ENCODE measurements at places on chromosomes 11 and 22.

GRCh38 chr22:48018346-48018745, 1255.9 kb downstream of the TBC1D22A start:
- DNase-seq: no peak

DNA sequence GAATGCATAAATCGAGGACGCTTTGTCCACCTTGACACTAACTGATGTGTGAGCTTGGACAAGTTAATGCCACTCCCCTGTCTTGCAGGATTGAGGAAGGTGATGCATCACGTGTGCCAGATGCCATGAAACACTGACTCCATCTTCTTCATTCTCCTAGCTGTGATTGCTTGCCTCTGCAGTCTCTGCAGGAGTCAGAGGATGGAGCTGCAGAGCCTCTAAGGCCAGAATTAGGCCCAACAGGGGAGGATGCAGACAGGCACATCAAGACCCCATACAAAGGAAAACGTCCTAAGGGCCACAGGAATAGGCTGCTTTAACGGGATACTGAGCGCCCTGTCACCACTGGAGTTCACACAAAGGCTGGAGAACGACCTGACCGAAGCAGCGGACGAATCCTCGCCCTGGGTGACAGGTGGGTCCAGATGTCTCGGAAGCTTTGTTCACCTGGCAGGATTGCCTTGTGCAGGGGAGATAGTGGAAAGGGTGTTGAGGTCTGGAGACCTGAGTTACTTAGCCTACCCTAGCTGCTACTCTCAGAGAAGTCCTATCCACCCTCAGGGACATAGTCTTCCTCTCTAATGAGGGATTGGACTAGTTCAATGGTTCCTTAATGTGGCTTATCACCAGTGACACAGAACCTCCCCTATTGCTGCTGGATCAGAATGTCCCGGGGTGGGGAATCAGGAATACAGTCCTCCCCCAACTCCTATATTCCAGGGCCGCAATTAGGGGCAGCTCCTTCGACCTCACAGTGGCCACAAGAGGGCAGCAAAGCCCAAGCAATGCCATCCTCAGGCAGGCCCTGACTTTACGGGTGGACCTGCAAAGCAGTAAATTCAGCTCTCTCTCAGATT, 32.4 kb downstream of the DBX1 start:
- DNase-seq: peak; percentile 70

- DNase-seq: no peak
Observed at GRCh38 chr22:45752036-45752435, 80.4 kb downstream of the ATXN10 start.

GRCh38 chr11:87280143-87280542, 242.4 kb downstream of the TMEM135 start:
- no peak for DNase-seq

GRCh38 chr11:107924306-107924705, 3.9 kb upstream of the RAB39A start:
- no peak for DNase-seq

DNA sequence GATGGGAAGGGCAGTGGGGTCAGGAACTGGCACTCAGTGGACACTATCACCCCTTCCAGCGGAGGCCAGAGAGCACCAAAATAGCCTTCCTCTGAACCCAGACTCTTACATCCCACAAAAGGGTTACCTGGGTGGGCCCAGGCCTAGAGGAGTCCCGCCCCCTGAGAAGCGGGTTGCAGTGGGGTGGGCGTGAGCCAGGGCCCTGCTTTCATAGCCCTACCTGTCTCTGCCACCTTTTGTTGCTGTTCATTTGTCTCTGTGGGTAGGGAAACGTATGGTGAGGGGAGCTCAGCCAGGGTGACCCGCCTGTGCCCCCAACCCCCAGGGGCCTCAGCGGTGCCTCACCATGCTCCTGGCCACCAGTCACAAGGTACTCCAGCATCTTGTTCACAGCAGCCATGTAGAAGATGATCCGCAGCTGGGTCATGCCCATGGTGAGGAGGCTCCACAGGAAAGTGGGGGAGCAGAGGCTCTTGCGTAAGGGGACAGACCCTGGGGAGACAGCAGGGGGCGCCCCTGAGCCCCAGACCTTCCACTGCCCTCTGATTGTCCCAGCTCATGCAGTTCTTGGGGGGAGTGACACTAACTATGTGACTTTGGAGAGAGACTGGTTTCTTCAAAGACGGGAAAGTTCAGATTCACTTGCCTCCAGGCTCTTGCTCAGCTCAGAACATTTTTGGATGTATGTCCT, 24.0 kb downstream of the SLC43A1 start:
- DNase-seq: peak; percentile 70

- DNase-seq: no peak
Observed at GRCh38 chr11:8375460-8375859, 111.8 kb upstream of the LMO1 start.

DNA sequence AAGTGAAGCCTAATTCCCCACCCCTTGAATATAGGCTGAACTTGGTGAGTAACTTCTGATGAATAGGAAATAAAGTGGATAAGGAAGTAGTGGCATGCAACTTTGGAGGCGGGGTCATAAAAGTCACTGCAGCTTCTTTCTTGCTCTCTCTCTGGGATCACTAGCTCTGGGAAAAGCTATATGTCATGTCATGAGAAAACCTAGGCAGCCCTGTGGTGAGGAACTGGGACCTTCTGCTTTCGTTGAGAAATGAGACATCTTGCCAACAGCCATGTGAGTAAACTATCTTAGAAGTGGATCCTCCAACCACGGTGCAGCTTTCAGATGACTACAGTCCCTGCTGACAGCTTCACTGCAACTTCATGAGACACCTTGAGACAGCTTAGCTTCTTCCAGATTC, 15.7 kb downstream of the ZNF214 start:
- no peak for DNase-seq

DNA sequence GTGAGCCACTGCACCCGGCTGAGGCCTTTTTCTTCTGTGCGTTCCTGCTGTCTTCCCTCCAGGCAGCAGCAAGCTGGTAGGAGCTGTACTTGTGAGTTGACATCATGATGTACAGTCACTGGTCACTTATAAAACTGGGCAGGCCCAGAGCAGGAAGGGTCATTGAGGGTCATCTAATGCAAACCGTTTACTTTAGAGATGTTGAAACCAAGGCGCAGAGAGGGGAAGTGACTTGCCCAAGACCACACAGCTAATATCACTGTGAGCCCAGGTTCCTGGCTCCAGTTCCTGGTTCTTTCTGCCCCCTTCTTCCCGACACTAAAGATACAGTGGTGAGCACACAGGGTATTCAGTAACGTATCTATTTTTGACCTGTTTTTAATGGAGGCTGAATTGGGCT, 27.3 kb downstream of the PTPRJ start:
- no peak for DNase-seq

- DNase-seq: peak; percentile 94
Observed at GRCh38 chr22:31749636-31750364, at the start of gene PRR14L. TSS of gene PRR14L (minus strand) at chr22:31750132. CDS start at chr22:31738860, 11,272 bp downstream.

- DNase-seq: no peak
Observed at GRCh38 chr22:38033522-38034277, 23.5 kb upstream of the PICK1 start.

- no peak for DNase-seq
Observed at GRCh38 chr22:37340331-37341262, 58.3 kb downstream of the CYTH4 start.

- no peak for DNase-seq
Observed at GRCh38 chr11:30935861-30936260, 349.7 kb upstream of the MPPED2 start.

DNA sequence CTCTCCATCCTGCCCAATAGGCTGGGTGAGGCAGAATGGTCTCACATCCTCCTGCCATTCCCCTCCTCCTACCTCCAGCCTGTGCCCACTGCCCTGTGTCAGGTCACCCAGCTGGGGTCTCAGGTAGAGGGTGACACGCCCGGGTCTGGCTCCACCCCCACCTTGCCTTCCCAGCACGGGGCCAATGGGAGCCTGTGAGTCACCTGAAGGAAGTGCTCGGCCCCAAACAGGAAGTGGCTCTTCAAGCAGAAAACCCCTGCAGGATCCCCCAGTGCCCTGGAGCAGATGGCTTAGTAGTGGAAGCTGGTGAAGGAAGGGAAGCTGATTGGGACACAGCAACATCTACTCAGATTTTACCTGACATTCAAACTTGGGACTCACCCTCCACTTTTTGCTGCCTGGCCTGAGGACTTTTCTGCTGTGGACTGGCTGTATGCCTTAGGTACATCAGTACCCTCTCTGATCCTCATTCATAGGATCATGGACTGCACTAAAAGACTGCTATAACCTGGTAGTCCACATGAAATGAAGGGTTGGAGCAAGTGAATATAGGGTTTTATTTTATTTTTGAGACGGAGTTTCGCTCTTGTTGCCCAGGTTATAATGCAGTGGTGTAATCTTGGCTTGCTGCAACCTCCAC, 33.4 kb downstream of the GDPD5 start:
- DNase-seq: peak; percentile 64

DNA sequence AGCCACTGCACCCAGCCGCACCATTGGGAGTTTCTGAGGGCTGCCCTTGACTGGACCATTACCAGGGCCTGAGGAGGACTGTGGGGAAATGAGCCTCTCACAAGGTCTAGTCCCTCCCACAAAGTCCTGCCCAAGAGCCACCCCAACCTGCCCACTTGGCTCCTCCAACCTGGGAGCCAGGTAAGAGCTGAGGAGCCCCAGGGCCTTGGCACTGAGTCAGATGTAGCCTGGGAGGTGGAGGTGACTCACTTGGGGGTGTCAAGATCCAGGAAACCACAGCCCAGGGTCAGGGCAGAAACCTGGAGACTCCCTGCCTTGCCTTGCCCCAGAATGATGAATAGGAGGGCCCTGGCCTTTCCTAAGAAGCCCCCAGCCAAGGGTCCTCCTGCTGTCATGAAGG, 25.8 kb upstream of the P2RY2 start:
- no peak for DNase-seq

DNA sequence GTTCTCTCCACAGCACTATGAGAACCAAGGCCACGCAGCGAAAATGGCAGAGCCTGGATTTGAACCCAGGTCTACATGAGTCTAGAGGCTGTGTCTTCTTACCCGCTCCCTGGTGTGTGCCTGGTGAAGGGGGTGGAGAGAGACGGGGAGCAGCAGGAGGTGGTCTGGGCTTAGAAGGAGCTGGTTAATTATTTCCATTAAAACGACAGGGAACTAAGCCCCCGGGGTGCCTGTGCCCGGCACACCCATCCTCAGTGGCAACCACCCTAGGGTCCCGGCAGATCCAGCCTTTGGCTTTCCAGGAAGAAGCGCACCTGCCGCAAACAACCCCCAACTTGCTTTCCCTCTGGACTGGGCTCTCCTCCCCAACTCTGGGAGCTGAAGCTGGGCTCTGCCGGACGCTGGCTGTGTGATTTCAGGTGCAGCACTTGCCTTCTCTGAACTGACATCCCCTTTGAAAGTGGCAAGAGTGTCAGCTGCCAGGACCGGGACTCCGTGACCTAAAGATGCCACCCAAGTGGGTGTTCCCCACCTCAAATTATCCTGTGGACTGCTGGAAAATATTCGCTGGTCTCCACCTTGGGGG, 35.8 kb downstream of the MN1 start:
- no peak for DNase-seq

- DNase-seq: peak; percentile 89
Observed at GRCh38 chr11:59171508-59172322, at the start of gene DTX4. TSS of gene DTX4 (plus strand) at chr11:59172132. CDS start at chr11:59172596, 464 bp downstream.

DNA sequence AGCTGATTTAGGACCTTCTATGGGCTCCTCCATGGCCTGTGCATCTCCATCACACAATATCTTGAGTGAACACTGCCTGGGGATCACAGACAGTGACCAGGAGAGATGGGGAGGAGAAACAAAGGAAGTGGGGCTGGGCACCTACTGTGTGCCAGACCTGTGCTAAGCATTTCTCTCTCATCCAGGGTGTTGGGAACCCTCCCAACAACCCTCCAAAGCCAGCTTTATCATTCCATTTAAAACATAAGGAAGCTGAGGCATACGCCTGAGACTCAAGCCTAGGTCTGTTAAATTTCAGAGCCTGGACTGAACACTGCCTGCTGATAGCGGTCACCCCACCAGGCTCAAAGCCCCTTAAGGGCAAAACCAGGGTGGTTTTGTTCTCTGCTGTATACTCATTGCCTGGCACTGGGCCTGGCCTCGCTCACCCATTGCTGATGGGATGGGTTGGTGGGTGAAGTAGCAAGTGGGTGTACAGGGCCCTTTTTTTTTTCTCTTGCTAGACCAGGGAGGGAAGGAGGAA, 130.1 kb downstream of the MN1 start:
- no peak for DNase-seq

- DNase-seq: no peak
Observed at GRCh38 chr11:19869466-19869865, 156.8 kb downstream of the NAV2 start.

GRCh38 chr11:8066911-8067455, 14.0 kb upstream of the TUB start:
- no peak for DNase-seq

GRCh38 chr11:118217575-118217974, 7.2 kb downstream of the JAML start:
- DNase-seq: no peak

DNA sequence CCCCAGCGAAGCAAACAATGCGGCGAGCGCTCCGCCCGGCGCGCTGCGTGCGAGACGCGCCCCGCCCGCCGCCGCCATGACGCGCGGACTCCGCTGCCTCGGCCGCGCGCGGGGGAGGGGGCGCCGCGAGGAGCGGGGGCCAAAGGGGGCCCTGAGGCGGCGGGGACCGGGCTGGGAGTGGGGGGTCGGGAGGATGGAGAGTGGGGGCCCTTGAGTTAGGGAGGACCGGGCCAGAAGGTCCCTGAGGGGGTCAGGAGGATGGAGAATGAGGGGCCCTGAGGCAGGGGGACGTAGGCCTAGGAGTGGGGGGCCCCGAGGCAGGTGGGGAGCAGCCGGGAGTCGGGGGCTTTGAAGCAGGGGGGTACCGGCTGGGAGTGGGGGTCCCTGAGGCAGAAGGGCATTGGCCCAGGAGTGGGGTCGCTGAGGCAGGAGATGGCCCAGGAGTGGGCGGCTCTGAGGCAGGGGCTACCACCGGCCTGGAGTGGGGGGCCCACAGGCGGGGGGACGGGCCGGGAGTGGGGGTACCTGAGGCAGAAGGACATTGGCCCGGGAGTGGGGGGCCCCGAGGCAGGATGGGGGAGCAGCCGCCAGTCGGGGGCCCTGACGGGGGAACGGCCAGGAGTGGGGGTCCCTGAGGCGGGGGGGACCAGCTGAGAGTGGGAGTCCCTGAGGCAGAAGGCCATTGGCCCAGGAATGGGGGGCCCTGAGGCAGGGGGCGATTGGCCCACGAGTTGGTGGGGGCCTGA, at the start of gene BRD1:
Gene BRD1, minus strand, starts transcription at position 21 of the 746 bp plus-strand sequence. CDS start 3,556 bp downstream, outside the sequence.
- DNase-seq: peak; percentile 82

DNA sequence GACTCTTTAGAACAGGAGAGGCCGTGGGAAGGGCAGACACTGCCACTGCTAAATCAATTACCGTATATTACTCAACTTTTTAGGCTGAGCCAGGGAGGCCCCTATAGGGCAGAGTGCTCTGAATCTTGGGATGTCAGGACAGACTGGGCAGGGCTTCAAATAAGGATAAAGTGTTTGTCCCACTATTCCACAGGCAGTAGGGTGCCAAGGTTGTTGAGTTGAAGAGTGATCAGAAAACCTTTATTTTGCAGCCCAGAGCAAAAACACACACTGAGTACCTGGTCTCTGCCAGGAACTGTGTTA, 1.6 kb upstream of the B4GAT1 start:
- DNase-seq: no peak

DNA sequence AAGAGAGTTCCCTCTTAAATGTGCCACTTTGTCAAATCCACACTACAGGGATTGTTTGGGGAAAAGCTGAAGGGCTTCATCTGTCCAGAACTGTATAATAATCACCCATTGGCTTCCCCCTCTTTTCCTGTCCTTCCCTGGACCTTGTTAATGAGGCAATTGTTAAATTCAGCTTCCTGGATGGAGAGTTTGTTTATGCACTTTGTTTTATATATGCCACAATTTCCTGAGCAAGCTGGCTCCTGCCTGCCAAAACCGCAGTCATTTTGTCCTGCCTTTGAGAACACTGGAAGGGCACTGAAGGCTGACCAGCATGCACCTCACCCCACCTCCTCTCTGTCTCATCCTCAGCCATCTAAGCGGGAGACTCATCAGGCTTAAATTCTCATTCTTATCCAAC, 86.2 kb downstream of the MSANTD4 start:
- no peak for DNase-seq
